ENCODE measurements at places on chromosomes 13 and 19.

DNA sequence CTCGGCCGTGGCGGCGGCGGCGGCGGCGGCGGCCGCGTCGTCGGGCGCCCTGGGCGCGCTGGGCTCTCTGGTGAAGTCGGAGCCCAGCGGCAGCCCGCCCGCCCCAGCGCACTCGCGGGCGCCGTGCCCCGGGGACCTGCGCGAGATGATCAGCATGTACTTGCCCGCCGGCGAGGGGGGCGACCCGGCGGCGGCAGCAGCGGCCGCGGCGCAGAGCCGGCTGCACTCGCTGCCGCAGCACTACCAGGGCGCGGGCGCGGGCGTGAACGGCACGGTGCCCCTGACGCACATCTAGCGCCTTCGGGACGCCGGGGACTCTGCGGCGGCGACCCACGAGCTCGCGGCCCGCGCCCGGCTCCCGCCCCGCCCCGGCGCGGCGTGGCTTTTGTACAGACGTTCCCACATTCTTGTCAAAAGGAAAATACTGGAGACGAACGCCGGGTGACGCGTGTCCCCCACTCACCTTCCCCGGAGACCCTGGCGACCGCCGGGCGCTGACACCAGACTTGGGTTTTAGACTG lies 1.7 kb downstream of the SOX1 start:
- DNase-seq: no peak

- no peak for DNase-seq
Measured at GRCh38 chr19:3880471-3881271, at the start of gene ATCAY. Gene ATCAY (plus strand): TSS chr19:3880685. CDS start chr19:3885768, 5,083 bp downstream.

GRCh38 chr19:23075031-23075733 lies 41.6 kb upstream of the ZNF730 start:
- no peak for DNase-seq

DNA sequence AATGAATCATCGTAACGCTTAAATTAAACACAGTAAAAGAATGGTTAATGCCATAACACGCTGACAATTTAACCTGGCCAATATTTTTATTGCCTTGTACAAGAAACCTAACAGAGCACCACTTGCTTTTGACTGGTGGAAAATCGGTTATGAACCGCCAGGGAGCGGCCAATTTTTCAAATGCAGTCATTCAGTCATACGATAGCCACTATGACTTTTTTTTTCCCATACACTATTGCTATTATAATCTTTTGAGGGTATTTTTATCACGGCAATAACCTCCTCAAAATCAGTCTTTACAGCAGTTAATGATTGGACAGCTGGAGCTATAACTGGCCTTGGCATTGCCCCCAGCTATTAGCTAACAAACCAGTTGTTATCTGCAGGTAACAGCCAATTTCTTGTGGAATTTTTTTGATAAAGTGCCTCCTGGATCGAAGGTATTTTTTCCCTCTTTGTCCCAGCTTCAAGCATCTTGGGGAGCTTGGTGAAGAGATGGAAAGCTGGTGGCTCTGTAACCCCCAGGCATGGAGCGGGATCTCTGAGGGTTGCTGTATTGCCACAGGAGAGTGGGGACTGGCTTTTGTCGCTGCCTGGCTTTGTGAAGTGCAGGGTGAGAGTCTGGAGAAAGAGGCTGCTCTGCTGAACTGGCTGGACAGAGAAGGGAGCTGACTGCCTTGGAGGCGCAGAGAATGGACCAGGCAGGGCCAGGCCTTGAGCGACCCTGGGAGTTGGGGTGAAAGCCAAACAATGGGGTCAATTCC lies 198.4 kb upstream of the ZNF536 start:
- DNase-seq: no peak

GRCh38 chr19:29326849-29327840 lies 114.2 kb upstream of the UQCRFS1 start:
- no peak for DNase-seq

GRCh38 chr19:32219881-32220472 lies 125.4 kb upstream of the ZNF507 start:
- DNase-seq: no peak

DNA sequence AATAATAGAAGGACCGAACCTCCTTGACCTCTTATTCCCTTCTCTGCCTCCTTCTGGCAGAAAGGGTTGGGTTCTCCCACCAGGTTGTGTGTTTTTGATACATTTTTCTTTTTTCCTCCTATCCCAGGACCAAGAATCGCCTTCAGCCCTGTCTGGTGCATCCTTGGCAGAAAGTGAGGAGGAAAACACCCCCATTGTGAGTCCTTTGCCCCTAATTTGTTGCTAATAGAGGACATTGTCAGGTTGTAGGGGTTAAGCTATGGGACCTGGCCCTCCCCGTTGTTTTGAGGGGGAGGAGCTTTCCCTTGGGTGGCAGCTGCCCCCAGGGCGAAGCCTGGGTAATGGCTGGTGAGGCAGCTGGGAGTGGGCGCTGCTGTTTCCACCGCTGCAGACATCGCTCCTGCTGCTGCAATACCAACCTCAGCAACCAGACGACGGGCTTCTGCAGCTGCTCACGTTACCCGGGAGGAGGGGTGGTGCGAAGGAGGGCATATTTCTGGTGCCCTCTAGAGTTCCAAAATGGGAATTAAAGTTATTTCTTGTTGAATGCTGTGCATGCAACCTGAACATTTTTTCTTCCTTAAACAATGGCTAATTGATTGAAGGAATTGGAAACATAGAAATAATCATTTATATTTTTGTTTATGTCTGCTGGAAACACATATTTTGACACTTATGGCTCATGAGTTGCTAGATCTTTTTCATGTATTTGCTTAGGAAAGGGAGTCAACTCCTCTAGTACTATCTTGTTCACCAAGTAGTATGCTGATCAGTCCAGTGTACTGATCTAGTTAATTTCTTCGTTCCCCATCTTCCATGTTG lies 1.5 kb downstream of the ZMYM2 start:
- DNase-seq: peak; percentile 73

DNA sequence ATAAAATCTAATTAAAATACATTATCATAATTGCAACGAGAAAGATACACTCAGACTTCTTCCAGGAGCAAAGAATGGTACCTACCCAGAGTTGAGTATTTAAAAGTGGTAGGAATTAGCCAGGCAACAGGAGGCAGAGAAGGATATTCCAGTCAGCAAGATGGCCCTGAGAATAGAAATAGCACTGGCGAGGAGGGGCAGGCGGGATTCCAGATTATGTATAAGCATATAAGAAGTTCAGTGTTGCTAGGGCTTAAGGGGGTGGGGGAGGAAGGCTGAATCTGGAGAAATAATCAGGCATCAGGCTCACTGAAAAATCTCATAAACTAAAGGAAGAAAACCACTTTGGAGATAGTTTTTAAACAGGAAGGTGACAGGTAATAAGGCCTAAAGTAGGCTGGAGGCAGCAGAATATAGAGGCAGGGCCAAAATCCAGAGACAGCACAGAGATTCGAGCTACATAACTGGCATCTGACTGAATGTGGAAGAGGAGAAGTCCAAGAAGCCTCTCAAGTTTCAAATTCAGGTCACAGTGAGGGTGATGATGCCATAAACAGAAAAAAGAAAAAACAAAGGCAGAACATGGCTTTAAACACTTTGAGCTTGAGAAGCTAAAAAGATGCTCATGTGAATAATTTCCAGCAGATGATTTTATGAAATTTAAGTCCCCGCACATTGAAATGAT lies 7.5 kb downstream of the KPNA3 start:
- DNase-seq: no peak

DNA sequence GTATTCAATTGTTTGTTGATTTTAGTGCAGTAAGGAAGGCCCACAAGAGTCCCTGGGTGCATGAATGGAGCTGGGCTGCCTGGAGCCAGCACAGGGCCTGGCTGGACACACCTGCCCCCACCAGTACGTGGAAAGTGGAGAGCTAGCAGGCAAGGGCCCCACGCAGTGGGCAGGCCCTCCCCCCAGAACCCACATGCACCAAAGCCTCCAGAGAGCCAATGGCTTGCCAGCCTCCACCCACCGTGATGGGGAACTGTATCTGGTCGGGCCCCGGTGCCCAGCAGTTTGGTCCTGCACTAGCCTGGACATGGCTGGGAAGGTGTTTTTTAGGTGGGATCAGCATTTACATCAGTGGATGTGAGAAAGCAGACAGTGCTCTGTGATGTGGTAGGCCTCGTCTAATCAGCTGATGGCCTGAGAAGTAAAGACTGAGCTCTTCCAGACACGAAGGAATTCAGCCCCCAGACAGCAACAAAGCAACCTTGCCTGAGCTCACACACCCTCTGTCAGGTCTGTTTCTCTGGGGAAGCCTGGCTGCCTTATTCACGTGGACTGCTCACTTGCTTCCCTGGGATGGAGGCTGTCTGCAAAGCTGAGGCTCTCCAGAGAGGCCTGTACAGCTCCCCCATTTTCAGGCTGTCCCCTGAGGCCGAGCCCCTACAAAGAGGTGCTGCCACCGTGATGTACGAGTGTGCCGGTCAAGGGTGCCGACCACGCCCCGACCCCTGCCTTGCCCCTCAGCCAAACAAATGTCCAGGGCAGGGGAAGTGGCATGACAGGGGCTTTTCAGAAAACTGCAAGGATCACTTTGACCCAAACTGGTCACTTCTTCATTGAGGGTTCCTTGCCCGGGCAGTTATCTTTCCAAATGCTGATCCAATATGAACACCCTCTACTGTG lies 27.5 kb downstream of the RAB20 start:
- no peak for DNase-seq

- no peak for DNase-seq
Measured at GRCh38 chr13:73571376-73571775, 512.6 kb downstream of the KLF5 start.

GRCh38 chr19:37969695-37970094 lies 62.7 kb downstream of the SIPA1L3 start:
- DNase-seq: no peak

DNA sequence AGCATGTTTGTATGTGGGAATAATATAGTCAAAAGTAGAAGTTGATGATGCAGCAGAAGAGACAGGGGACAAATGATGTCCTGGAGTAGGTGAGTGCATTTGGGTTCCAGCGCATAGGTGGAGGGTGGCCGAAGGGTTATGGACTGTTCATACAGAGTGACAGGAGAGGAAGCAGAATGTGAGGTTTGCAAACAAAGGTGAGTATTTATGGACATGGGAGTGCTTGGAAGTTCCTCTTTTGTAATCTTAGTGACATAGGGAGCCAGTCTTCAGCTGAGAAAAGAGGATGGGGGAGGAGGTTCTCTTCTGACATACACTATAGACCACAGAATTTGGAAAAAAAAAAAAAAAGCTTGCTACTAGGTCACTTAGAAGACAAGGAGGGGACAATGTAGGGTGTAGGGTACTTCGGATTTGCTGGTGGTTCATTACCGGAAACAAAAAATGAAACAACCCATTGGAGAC lies 331.6 kb downstream of the DLEU7 start:
- DNase-seq: no peak

GRCh38 chr13:107091428-107091827 lies 523.5 kb upstream of the ARGLU1 start:
- DNase-seq: no peak

DNA sequence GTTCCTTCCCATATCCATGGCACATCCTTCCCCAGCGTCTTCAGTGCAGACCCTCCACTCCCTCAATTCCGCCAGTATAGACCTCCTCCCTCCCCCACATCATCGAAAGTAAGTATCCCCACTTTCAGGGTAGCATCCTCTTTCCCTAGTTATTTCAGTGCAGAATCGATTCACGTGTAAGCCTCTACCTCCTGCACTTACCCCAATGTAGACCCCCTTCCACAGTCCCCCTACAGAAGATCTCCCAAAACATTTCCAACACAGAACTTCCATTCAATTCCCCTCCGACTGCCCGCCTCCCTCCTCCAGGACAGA lies 664 bp downstream of the IRF3 start:
- DNase-seq: no peak

- no peak for DNase-seq
Measured at GRCh38 chr19:36547001-36547732, 19.1 kb upstream of the ZNF260 start.

- DNase-seq: no peak
Measured at GRCh38 chr19:15790096-15790495, 2.6 kb downstream of the OR10H5 start.

GRCh38 chr19:31570718-31571117 lies 221.5 kb upstream of the TSHZ3 start:
- DNase-seq: no peak

DNA sequence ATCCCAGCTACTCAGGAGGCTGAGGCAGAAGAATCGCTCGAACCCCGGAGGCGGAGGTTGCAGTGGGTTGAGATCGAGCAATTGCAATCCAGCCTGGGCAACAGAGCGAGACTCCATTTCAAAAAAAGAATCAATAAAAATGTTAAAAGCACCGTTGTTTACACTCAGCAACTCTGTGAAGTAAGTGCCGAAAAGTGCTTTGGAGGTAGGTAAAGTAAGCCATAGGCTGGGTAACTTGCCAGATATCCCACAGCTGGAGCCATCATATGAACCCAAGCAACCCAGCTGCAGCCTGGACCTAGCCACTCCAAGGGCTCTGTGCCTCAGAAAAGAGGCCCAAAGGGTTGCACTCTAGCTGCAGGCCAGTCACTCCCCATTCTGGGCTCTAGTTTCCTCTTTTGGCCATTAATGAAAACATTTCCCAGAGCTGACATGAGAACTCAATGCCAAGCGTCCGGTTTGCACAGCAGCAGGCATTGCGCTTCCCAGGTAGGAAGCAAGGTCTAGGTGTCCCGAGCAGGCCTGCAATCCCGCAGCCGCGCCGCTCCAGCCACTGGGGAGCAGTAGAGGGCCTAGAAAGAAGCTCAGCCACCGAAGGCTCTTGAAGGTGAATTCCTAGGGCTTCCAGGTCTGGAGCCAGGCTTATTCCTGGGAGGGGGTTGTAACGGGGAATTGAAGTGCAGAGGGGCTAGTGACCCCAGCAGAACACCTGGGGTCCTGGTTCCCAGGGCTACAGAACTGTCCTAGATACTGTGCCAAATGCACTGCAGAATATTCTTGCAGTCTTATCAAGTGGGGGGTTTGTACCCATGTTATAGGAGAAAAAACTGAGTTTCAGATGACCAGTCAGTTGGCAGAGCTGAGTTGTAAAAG lies 4.1 kb upstream of the CD79A start:
- no peak for DNase-seq

DNA sequence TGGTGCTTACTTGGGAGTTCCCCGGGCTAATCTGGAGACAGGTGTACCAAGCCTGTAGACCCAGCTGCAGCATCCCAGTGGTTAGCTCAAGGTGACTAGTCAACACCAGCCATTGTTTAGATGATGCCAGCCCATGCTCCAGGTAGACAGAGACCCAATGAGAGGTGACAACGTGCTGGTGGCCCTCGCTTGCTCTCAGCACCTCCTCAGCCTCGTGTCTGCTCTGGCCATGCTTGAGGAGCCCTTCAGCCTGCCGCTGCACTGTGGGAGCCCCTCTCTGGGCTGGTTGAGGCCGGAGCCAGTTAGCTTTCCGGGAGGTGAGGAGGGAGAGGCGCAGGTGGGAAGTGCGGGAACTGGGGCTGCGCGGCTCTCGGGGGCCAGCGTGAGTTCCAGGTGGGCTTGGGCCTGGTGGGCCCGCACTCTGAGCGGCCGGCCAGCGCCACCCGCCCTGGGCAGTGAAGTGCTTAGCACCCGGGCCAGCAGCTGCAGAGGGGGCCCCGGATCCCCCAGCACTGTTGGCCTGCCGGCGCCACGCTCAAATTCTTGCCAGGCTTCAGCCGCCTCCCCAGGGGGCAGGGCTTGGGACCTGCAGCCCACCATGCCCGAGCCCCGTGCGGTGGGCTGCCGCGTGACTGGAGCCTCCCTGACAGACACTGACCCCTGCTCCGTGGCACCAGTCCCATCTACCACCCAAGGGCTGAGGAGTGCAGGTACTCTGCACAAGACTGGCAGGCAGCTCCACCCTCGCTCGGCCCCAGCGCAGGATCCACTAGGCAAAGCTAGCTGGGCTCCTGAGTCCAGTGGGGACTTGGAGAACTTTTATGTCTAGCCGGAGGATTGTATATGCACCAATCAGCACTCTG lies 85.9 kb upstream of the VSTM2B start:
- DNase-seq: no peak

- no peak for DNase-seq
Measured at GRCh38 chr13:38328699-38329098, 21.0 kb upstream of the UFM1 start.
